Hypothalamus (tissue), 51 donors: ENCODE measurements at places on chromosomes 7 and 10.

DNA sequence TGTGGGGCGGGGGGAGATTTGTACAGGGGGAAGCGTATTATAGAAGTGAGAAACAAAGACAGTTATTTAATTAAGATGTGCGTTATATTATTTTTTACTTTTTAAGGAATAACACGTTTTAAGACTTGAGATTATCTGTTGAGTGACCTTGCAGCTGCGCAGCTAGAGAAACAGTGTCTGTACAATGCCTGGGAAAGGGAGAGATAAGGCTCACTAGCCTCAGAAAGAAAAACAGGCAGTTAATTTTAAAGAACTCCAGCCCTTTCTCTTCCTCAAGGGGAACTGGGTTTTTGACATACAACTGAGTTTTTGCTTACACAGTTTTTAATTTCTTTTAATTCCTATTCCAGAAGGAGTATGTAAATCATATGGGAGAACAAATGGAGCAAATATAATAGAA, 50.7 kb downstream of the LMBR1 start:
- no peak for DNase-seq

DNA sequence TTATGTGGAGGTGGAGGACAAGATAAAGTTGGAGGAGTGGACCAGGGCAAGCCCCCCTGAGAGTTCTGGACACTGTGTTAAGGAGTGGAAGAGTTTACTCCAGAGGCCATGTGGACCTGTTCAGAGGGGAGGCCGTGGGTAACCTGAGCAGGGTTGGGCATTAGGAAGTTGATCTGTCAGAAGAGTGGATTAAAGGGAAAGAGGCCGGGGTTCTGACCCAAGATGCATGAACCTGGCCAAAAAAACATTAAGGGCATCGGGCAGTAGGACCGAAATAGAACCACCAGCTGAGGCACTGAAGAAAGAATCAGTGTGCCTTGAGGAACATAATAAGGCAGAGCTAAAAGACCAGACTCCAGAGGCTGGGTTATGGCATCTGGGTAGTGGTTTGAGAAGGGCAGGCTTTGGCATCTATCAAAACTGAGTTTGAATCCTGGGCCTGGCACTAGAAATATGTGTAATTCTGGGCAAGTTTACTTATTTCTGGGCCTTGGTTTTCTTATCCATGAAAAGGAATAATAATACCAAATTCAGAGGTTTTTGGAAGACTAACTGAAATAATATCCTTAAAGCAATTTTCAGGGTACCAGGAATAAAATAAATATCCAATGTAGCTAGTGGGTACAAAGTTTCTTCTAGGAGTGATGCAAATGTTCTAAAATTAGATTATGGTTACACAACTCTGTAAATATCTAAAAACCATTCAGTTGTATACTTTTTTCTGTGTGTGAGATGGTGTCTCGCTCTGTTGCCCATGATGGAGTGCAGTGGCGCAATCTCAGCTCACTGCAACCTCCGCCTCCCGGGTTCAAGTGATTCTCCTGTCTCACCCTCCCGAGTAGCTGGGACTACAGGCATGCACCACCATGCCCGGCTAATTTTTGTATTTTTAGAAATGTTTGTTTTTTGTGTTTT, 10.9 kb upstream of the FRAT1 start:
- no peak for DNase-seq

- DNase-seq = no peak
Observed at GRCh38 chr10:77400033-77400432, 237.6 kb downstream of the KCNMA1 start.

DNA sequence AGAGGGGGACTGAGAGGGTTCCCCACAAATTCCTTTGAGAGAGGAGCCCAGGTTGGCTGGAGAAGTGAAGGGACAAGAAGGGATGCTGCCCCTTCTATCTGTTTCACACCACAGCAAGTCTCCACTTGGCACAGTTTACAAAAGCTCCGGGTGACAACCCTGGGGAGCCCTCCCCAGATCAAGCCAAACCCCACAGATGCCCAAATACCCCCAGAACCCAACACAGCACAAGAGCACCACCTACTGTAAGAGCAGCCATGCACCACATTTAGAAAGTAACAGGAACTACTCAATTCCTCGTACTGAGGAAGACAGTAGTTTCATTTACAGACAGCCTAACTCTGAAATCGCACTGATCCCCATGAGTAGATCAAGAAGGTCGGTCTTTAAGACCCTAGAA, 67.8 kb upstream of the ATP6V0A4 start:
- no peak for DNase-seq

GRCh38 chr7:129074994-129075393, 20.1 kb upstream of the TNPO3 start:
- no peak for DNase-seq

DNA sequence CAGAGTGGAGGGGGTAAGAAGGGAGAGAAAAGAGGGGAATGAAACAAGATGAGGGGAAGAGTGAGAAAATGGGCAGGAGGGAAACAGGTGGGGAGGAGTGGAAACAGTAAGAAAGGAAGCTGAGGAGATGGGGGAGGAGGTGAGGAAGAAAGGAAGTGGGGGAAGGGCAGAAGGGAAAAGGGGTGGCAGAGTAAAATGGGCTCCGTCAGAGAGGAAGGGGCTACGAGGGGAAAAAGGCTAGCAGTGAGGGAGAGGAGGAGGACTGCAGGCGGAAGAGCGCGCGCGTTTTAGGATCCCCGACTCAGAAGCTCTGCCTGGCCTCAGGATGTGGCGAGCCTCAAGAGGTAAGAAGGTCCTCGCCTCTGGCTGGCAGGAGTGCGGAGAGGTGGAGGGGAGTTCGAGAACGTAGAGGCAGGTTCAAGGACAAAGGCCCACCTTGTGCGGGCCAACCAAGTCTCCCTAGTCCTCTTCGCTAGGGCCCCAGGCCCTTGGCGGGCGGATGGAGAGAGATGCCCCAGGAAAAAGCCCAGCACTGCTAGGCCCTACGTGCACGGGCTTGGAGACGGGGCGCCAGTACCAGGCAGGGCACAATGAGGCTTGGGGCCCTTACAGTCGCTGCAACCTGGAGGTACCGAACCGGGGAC, 5.8 kb upstream of the NKX2-3 start:
- no peak for DNase-seq

- no peak for DNase-seq
Observed at GRCh38 chr10:79449181-79450146, 4.0 kb upstream of the ZCCHC24 start.

DNA sequence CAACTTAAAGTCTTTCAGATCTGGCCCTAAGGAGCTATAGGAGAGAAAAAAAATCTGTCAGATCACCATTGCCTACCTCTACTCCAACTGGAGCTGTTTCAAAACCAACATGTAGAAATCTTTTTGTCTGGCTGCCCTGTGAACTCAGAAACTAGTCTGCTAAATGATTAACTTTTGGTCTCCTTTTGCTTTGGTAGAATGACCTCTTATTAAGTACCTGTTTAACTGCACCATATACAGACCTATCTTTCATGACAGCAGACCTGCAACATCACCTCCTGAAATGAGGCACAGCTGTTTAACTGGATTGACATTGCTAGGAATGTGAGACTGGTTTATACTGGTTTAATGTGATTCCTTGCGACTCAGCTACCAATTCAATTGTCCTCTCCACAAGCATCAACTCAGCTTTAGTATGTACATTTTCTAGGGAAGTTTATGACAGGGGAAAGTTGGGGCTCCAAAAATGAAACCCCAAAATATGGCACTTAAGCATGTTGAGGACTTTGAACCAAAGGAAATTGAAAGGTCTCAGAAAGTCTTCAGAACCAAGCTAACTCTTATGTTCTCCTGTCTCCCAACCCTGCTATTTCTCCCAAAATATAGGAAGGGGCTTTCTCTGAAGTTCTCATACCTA, 1.8 kb downstream of the CYP3A43 start:
- no peak for DNase-seq

- no peak for DNase-seq
Observed at GRCh38 chr10:47179291-47179647, 120.7 kb upstream of the GDF10 start.

- no peak for DNase-seq
Observed at GRCh38 chr10:72167118-72167517, 48.7 kb upstream of the ANAPC16 start.

DNA sequence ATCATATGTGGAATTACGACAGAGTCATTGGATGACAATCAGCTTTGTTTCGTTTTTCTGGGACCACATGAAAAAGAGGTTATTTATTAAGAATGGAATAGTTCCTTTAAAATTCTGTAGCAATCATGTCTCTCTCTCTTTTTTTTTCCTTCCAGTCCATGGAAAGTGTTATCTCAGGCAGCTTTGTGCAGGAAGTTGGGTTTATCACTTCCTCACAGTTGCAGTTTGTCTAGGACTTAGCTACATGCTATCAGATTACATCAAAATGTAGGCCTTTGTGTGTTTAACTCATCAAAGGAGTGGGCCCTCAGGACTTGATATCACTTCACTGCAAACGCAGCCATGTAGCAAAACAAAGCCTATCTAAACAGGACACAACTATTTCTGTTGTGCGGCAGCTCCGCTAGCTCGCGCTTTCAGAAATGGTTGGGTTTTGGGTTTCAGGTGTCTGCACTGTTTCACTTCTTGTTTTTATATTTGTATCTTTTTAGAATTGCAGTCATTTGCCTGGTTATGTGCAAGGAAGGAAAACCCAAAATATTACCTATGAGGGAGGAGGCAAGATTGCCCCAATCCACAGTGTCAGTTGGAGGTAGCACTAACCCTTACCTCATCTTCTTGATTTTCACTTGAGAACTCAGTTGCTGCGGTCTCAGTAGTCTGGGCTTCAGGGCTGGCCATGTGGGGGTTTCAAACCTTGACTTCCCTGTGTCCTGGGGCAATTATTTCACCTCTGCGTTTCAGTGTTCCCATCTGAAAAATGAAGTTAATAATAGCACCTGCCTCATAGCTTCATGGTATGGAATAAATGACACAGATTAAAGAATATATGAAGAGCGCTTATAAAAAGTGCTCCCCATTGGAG, 66.7 kb downstream of the HHEX start:
- DNase-seq = no peak

DNA sequence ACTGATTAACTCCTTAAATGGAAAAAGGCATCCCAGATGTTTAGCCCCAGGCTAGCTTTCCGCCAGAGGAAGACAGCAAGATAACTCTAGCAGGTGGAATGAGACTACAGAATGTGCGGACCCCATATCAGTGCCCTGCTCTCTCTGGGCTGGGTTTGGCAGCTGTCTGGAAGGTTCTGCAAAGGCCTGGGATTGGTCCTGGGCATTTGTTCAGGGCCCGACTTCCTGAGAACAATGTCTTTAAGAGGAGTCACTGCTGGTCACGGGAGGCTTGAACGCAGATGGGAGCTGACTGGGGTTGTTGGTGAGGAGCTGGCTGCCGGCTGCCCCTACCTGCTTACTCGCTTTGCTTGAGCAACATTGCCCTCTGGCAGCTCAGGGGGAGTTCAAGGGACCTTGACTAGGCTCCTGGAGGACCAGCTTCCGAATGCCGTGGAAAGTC, 130.6 kb upstream of the BTBD16 start:
- no peak for DNase-seq

GRCh38 chr10:113515161-113515560, 37.7 kb upstream of the HABP2 start:
- no peak for DNase-seq

DNA sequence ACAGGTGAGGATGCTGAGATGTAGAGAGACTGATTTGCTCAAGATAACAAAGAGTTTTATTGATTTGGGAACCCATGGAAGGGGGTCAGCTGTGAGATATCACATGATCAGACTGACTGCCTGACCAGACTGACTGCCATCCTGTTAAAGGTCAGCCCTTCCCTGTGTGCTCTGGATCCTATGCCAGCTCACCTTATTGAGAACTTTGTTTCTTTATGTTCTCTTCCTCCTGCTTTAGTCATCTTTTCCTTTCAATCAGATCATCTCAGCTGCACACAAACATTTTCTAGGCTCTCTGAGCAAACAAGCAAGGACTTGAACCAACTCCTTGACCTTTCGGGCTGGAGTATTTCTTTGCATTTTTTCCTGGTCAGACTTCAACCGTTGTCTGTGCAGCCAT, 50.0 kb upstream of the MTPN start:
- DNase-seq = no peak

DNA sequence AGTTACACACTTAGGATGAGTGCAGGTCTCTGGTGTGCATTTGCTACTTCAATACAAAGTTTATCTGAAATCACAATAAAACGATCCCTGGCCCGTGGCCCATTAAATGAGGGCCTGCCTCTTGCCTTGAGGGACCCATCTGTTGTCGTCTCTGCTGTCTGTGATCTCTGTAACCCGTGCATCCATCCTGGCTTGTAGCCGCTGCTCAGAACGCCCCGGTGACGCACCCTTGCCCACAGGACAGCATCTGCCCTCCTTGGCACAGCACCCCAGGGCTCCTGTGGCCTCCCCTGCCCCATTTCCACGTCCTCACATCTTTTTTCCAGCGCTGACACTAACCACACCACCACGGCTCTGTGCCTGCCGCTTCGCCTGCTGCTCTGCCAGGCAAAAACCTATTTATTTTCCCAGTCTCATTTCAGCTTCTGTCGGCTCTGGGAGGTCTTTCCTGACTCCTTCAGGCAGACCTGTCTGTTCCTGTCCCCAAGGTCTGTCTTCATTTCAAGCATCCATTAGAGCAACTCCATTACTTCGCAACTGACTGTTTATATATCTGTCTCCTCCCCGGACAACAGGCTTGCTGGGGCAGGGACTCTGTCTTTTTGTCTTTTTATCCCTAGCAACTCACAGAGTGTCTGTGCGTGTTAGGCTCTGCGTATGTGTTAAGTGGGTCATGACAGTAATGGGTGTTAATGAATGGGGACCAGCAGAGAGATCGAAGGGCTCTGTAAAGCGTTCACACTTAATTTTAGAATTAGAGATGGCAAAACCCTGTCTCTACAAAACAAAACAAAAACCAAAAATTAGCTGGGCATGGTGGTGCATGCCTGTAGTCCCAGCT, 16.4 kb downstream of the CARD11 start:
- no peak for DNase-seq
